ENCODE measurements at places on chromosomes 16 and 17.
A peak's percentile ranks its signal among the peaks of the same experiment; 100 is the strongest.

GRCh38 chr16:5756969-5757368 lies 659.4 kb upstream of the EEF2KMT start:
- no peaks in the 10 kb centered on the region for H3K27me3 ChIP-seq
- H3K4me1 ChIP-seq = no peaks in the 10 kb centered on the region
- no peaks in the 10 kb centered on the region for H3K36me3 ChIP-seq

DNA sequence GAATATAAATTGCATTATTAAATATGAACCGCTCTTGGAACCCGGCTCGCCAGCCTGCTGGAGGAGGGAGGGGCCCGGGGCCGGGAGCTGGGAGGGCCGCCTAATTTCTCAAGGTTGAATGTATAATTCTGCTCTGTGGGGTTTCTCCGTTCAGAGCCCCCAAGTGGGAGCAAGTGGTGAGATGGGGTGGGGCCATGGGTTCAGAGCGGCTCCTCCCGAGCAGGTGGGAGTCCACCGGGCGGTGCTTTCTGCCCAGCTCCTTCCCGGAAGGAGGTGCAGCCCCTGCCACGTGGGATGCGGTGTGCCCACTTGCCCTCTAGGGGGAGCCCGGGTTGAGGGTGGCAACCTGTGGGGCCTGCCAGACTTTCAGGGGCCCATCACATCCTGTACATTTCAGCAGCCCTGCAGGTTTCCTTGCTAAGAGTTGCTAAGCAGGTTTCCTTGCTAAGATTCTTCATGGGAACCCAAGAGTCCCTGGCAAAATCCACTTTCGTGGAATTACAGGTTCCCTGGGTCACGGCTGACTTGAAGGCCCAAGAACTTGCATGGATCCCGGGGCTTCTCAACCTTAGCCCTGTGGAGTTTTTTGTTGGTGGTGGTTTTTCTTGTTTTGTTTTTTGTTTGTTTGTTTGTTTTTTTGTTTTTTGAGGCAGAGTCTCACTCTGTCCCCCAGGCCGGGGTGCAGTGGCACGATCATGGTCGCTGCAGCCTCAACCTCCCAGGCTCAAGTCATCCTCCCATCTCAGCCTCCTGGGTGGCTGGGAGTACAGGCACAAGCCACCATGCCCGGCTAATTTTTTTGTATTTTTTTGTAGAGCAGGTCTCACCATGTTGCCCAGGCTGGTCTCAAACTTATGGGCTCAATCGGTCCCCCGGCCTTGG lies 196.7 kb upstream of the GSE1 start:
- DNase-seq = peak; percentile 61
- H3K4me3 ChIP-seq = no peak overlapping the region
- no peaks in the 10 kb centered on the region for H3K27me3 ChIP-seq
- no peaks in the 10 kb centered on the region for H3K4me1 ChIP-seq

DNA sequence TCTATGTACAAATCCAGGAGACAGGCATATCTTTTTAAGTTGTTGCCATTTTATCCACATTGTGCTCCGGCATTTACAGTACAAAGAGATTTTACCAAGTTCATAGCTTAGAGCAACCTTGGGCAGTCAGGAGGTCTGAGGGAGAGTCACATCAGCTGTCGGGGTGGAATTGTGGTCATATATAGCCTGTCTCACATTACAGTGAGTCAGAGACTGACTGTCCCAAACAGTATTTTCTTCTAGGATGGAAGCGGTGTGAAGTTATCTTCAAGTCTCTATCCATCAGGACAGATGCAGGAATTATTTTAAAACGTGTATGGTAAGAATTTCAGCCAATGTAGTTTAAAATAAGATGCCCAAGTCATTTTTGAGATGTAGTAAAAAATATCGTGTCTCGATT lies 53.0 kb downstream of the GPRC5B start:
- no peaks in the 10 kb centered on the region for H3K36me3 ChIP-seq
- H3K27ac ChIP-seq = peak overlapping the region; percentile 27
- H3K4me1 ChIP-seq = peaks cover 11% of the 10 kb centered on the region
- peak; percentile 90 for DNase-seq
- no peaks in the 10 kb centered on the region for H3K27me3 ChIP-seq

DNA sequence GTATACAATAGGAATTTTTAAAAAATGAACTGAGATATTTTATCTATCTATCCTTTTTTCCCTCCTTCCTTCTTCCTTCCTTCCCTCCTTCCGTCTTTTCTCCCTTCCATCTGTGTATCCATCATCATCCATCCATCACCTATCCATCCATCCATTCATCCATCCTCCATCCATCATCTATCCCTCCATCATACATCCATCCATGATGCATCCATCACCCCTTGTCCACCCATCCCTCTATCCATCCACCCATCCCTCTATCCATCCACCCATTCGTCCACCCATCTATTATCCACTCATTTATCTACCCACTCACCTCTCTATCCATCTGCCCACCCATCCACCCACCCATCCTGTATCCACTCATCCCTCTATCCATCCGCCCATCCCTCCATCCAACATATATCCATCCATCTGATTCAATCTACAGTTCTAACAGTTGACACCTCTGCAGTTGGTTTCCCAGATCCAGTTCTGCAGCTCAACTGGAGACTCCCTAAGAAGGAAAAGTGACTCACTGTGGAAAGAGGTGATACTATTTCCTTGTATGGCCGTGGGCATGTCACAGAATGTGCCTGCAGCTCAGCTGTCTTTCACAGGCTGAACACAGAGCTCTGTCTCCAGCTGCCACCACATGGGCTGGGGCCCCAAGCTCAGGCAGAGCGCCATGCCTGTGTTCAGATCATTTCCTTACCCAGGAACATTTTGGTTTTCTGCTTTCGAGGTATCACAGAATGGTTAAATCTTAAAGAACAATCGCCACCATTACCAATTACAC lies 130.8 kb downstream of the XYLT1 start:
- no peak overlapping the region for H3K27ac ChIP-seq
- no peaks in the 10 kb centered on the region for H3K36me3 ChIP-seq
- H3K4me1 ChIP-seq = peaks cover 26% of the 10 kb centered on the region
- DNase-seq = peak; percentile 69

GRCh38 chr17:13492737-13493122 lies 109.0 kb downstream of the HS3ST3A1 start:
- no peaks in the 10 kb centered on the region for H3K27me3 ChIP-seq
- H3K36me3 ChIP-seq = peaks cover 26% of the 10 kb centered on the region
- no peak overlapping the region for H3K4me3 ChIP-seq
- no peak overlapping the region for H3K27ac ChIP-seq
- no peak for DNase-seq
